ENCODE measurements at places on chromosomes 4 and X.

DNA sequence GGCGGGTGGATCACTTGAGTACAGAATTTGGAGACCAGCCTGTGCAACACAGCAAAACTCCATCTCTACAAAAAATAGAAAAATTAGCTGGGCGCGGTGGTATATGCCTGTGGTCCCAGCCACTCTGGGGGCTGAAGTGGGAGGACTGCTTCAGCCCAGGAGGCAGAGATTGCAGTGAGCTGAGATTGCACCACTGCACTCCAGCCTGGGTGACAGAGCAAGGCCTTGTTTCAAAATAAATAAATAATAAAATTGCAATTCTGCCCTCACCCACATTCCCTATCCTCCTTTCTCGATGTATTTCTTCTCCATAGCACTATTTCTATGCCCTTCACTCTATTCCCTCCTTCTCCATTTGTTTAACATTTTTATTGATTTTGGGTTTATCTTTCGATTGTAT is 8.7 kb upstream of the SLAIN2 start:
- no peak for DNase-seq

DNA sequence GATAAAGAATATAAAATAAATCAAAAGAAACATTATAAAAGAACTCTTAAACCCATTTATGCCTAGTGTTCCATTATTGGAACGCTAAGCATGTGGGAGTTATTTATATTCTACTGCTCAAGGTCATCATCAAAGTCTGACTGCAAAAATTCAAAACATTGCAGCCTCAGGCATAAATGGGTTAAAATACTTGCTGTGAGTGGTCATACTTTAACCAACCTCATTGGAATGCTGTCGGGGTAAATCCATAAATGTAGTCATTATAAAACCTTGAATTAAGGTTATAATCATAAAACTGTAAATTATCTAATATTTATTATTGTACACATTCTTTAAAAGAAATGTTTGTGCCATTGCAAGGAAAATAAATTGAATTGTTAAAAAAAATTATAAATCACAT is 55.0 kb downstream of the RPS6KA6 start:
- no peak for DNase-seq

GRCh38 chrX:20227116-20227515 is 39.6 kb downstream of the RPS6KA3 start:
- no peak for DNase-seq

DNA sequence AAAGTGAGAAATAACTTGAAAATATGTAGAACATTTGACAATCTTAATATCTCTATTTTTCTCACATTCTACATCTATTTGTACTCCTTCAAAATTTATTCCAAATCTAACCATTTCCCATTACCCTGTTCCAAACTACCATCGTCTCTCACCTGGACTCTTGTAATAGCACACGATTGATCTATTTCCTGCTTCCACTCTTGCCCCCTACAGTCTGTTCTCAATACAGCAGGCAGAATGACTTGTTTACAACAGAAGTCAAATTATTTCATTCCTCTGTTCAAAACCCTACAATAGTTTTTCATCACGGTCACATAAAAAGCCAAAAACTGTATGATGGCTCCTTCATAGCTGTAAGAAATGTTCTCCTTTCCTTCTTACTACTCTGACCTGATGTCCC is 21.1 kb upstream of the LUZP4 start:
- no peak for DNase-seq

DNA sequence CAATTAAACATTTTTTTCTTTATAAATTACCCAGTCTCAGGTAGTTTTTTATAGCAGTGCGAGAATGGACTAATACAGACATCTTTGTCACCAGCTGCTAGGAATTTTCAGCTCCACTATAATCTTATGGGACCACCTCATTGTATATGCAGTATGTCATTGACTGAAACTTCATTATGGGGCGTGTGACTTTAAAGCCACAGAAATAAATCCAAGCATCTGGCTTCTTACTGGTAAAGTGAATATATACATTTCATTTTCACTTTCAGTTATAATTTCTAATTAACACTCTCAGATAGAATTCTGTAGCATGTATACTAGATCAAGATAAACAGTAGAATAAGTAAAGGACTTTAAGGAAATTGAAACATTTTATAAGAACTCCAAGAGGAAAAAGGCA is 21.9 kb downstream of the IL15 start:
- no peak for DNase-seq

GRCh38 chr4:54659313-54659712 is 1.6 kb downstream of the KIT start:
- no peak for DNase-seq

- no peak for DNase-seq
Measured at GRCh38 chr4:25345744-25346143, 31.3 kb upstream of the ANAPC4 start.

GRCh38 chr4:107683873-107684272 is 36.2 kb downstream of the PAPSS1 start:
- DNase-seq: no peak

- DNase-seq: no peak
Measured at GRCh38 chrX:111837197-111837596, 38.8 kb upstream of the TRPC5OS start.
